Activated naive CD4-positive, alpha-beta T cell (primary cell): ENCODE measurements at places on chromosomes 2 and 18.

- DNase-seq: no peak
Observed at GRCh38 chr2:231622963-231623362, 30.3 kb downstream of the TEX44 start.

GRCh38 chr2:54955358-54956110, 94.7 kb downstream of the RTN4 start:
- no peak for DNase-seq

- DNase-seq: no peak
Observed at GRCh38 chr2:9952856-9953503, 1.5 kb downstream of the GRHL1 start.

GRCh38 chr18:59263661-59264060, 9.6 kb downstream of the RAX start:
- no peak for DNase-seq

DNA sequence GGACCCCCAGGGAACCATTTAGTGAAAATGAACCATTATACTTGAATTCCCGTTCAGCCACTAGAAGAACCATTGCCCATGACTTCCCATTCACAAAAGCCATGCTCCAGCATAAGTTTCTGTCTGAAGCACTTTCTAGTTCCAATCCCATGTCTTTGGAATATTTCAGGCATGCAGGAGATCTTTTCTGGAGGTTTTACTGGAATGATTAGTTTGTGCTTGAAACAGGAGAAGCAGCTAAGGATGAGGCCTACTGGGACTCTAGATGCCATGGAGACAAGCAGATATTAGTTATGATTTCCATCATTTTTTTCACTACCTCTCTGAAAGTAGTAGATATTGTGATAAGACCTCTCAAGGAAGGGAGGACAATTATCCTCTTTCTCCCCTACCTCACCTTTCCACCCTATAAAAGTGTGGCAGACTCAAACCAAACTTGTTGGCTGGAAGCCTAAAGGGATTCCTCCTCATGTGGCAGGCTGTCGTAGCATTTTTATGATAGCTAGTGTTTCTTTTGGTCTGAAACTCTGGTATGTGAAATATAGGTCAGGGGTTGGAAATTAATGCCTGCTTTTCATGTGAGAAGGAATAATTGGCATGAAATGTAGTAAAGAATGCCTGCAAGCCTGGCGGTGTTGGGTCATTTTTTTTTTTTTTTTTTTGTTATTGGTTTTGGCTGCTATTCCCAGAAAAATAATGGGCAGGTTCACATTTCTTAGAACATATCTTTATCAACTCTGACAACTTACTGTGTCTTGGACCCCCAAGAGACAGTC, 29.3 kb upstream of the MMADHC start:
- no peak for DNase-seq

DNA sequence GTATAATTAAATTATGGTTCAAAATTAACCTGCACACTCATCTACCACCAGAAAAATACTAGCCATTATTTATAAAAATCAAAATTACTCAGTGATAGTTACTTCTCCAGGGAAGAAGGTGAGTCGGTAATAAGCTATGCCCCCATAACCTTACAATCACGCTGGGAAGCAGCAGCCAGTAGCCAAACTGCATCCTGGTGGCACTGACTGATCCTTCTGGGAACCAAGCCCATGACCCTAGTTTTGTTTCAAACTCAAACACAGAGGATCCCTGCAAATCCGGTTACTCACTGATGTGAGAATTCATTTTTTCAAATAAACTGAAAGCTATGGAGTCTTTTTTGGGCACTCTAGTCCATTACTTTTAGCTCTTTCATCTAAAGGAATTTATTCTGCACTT, 88.2 kb upstream of the VWC2L start:
- DNase-seq: no peak

GRCh38 chr2:85920810-85921545, 32.2 kb upstream of the ST3GAL5 start:
- no peak for DNase-seq

GRCh38 chr18:25544546-25545287, 192.8 kb upstream of the ZNF521 start:
- DNase-seq: no peak

GRCh38 chr18:77262643-77263465, 13.2 kb downstream of the GALR1 start:
- DNase-seq: no peak

DNA sequence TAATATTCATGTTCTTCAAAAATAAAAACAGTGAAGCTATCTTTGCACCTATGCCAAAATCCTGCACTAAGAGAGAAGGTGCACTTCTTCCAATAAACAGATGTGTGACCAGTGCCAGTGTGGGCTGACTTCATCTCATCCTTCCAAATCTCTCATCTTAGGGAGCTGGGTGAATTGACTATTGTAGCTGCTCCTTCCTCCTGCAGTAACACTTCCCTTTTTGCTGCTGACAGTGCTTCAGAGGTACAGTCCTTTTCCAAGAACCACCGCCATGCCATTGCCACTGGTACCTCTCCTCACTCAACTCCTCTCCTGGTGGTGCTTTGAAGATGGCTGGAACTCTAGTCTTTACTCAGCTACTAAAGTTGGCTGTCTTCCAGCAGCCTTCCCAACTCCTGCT, 42.1 kb upstream of the ARHGAP25 start:
- DNase-seq: no peak

DNA sequence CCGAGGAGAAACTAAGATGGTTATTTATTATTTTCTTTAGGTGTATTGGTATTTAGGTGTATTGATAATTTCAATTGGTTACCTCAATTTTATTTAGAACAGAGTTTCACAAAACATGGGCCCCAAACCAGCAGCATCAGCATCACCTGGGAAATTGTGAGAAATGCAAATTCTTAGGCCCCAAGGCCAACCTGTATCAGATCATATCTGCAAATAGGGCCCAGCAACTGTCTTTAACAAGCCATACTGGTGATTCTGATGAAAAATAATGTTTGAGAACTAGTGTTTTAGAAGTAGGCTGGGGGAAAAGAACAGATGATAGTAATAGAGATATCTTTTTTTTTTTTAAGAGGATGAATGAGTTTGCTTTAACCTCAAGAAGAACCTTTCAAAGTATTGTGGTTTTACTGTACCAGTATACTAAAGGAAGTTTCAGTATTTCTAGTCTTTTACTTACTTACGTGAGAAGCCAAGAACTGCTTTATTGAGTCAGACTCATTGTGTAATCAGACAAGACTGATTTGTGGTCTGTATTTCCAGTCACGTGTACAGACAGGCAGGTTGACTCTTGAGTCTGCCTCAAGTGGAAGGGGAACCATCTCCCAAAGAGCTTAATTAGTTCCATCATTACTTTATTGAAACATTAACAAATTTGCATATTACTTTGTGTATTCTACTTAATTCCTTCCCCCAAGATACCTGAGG, 60.4 kb upstream of the GAREM1 start:
- no peak for DNase-seq

- no peak for DNase-seq
Observed at GRCh38 chr2:235663875-235664274, 170.0 kb downstream of the AGAP1 start.

- DNase-seq: no peak
Observed at GRCh38 chr2:68363721-68364120, 1.4 kb upstream of the PLEK start.

- no peak for DNase-seq
Observed at GRCh38 chr18:5747678-5748077, 147.6 kb downstream of the TMEM200C start.

GRCh38 chr2:219918944-219919343, 291.5 kb downstream of the SLC4A3 start:
- no peak for DNase-seq

DNA sequence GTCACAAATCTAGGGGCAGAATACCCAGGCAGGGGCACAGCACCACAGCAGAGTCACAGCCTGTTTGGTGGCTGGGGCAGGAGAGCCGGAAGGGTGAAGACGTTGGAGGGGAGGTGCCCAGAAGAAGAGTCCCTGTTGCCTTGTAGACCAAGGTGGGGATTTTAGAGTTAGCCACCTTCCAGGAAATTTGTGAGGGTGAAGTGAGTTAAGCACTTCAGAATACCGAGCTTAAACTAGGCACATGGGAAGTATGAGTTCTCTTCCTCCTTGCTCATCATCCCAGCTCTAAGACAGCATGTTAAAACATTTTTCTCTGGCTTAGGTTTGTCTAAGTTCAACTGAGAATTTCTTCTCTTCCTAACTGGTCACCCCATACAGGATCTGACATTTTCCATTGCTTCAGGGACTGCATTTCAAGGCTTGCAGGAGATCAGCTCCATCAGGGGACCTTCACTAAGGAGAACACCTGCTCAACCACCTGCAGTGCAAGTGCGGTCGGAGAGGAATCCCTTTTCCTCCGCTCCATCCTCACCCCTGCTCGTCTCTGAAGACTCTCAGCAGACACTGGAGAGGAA, 26.5 kb upstream of the PHLPP1 start:
- DNase-seq: no peak

DNA sequence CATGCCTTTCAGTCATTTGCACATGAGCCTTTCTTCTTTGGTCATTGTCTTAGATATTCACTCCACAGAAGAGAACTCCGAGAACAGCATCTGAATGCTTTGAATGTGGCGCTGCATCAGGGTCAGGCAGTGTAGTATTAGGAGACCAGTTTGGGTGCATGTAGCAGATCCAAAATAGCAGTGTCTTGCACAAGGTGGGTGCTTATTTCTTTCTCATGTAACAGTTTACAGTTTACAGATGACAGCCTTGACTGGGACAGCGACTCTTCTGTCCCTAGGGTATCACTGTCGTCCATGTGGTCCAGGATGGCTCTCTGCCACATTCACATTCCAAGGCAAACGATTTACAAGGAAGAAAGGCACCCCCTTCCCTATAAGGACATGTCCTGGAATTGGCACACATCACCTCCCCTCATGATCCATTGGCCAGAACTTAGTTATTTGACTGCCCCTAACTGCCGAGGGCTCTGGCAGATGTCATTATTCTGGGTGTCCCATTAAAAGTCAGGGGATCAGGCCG, 101.0 kb downstream of the STPG4 start:
- no peak for DNase-seq

- DNase-seq: no peak
Observed at GRCh38 chr2:215507836-215508235, 72.0 kb upstream of the FN1 start.

DNA sequence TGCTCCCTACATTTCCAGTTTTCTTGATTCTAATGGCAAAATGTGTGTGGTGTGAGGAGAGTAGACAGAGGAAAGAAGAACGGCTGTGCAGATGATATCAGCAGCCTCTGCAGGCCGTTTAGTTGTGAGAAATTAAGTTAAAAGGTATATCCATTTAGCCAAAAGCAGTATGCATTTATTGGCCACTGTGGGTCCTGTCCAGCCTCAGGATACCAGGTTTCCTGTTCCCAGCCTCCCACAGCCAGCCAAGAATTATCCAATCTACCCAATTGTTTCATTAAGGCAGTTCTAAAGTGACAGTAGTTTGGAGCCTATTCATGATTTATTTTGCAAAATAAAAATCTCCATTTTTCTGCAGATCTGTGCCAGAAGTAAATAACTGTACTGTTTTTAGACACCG, 107.5 kb downstream of the TMEM18 start:
- DNase-seq: no peak

GRCh38 chr2:17538844-17539554, 1.5 kb upstream of the VSNL1 start:
- DNase-seq: no peak

GRCh38 chr18:45724601-45725000, 620 bp downstream of the SLC14A1 start:
- DNase-seq: no peak

DNA sequence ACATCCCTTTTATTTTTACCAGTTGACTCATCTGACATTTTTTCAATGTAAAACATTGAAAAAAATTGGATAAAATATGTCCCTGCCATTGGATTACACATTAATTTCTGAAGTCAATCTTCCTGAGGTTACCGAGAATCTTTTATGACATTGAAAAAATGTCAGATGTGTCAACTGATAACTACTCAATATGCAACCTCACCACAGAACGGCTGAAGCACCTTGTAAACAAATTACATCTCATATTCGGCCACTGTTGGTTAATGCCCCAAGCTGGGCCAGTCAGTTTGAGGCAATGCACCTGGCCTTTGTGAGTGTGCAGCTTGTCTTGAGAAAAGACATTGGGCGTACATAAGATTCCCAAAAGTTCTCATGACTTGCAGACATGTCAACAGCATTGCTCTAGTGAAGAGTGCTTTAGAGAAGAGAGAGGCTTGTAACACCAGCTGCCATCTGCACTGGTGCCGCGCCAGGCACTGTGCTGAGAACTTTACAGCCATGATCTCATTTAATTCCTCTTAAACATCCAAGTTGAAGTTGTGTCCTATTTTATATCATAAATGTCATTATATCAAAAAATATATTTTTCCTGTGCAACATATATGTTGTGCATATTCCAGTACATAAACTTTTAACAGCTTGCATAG, 112.7 kb upstream of the SLC35G4 start:
- no peak for DNase-seq

DNA sequence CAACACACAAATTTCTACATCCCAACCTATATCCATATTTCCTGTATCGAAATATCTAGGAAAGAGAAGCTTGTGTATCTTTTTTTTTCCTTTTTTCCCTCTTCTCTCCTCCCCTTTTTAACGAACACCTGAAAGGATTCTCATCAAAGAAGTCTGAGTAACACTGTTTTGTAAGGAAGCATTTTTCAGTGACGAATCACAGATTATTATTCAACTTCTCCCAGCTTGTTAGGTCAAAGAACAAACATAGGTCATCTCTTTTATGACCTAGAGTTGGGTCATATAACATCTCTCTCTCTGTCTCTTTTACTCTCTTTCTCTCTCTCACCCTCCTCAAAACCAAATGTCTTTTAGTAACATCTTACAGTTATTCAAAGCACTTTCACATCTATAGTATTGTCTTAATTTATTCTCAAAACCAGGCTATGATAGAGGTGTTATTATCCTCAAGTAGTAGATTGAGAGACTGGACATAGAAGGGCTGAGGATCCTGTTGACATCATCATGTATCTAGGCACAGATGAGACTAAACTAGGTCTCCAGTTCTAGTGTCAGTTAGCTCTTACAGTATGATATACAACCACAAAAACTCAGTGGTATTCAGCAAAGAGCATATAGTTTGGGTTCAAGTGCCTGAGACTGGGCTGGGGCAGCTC, 80.1 kb upstream of the SPOPL start:
- no peak for DNase-seq
